ENCODE measurements at places on chromosomes 6 and 20.

- no peak for DNase-seq
Observed at GRCh38 chr20:60211618-60212463, 253.6 kb downstream of the CDH26 start.

DNA sequence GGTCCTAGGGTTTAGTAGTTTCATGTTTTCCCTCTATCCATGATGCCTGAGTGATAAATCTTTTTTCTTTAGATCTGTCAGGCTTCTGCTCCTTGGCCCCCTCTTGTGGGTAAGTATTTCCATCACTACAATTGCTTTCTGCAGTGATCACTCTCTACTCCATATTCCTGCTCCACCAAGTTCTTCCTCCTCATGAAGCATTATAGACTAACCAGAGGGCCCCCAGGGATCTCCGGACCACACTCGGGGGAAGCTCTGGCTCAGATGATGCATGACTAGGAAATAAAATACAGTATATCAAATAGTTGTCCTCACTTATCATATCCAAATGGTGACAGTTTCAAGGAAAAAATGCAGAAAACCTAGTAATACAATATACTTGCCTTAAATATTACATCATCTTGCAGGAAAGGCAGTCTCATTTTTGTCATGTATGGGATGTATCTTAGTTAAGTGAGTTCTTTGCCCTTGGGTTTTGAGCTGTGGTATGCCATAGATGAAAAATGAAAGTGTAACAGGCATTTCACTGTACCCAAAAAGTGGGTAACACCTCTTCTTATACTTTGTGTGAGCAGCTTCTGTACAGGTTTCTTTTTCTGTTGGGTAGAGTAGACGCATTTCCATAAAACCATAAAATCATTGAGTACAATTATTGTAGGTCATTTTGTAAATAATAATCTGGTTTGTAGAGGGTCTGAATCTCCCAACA lies 200.9 kb upstream of the EYA4 start:
- no peak for DNase-seq

GRCh38 chr6:137925141-137925698 lies 58.2 kb downstream of the TNFAIP3 start:
- DNase-seq: no peak

DNA sequence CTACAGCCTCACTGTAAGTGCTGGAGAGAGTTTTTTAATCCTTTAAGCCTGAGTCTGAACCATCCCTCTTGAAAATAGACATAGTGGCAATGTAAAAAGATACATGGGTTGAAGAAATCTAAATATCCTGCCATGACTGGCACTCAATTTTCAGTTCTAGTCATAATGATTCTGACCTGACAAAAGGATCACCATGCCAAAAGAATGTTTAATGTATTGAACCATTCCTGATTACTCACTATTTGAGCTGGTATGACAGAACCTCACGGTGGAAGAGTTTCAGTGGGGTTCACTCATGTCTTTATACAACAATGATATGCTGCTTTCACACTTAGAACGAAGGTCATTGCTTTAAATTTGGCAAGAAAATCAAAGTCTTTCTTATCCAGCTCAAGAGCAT lies 93.4 kb downstream of the HIVEP2 start:
- no peak for DNase-seq

- no peak for DNase-seq
Observed at GRCh38 chr6:55785273-55785672, 90.1 kb downstream of the BMP5 start.

Data from stimulated activated naive CD8-positive, alpha-beta T cell treated with anti-CD3 and anti-CD28 coated beads, Interleukin-15, Interleukin-2, amounts not matched to agents 100 U/mL and 50 U/mL, for 24 hours (primary cell).